Effector memory CD4-positive, alpha-beta T cell (primary cell): ENCODE measurements at places on chromosomes 1 and 21.

DNA sequence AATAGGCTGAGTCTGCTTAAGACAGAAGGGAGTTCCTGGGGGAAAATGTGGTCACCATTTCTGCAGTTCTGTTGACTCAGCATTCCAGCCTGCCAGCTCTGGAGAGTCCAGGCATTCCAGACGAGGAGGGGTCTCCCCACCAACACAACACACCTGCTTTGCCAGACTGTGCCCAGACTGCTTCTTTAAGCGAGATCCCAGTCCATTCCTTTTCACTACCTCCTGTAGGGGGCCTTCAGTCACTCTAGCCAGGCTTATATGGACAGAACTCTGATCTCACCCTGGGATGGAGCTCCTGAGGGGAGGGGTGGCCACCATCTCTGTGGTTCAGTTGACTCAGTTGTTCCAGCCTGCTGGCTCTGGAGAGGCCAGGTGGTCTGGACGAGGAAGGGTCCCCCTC lies 48.5 kb downstream of the UBE2U start:
- no peak for DNase-seq

- no peak for DNase-seq
These were observed 15.5 kb downstream of the PAXBP1 start for GRCh38 chr21:32756096-32756495.

GRCh38 chr1:30798389-30799232 lies 41.0 kb upstream of the LAPTM5 start:
- DNase-seq: no peak

DNA sequence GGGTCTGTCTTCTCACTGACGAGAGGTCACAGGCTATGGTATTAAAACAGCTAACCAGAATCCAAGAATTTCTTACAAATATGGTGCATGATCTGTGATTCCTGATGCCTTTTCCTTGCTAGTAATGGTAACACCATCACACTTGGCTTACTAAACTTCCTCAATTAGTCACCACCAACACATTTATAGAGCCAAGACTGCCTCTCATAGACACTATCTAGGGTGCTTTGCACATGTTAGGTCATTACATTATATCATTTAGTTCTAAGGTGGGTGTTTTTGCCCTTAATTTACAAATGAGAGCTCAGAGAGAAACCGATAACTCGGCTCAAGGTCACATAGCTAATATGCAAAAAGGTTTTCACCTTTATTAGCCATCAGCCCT lies 8.7 kb downstream of the KIF21B start:
- DNase-seq: no peak

DNA sequence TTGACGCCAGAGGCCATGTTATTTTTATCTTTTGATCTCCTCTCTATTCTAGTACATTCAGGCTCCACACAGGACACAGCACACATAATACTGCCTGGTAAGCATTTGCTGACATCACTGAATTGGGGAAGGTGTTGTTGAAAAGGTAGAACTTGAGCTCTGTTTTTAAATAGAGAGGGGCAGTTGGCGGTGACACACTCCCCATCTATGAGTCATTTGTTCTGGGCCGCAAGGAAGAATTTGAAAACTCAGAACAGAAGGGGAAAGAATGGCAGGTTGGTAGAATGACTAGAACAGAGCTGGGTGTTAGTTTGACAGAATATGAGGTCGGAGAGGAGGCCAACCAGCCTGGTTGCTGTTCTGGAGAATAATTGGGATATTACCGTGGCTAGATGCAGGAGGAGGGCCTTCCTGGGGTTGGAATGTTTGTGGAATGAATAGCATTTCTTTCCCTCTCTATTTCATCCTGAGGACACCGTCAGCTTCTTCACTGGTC lies 52.1 kb upstream of the ERRFI1 start:
- DNase-seq: no peak

DNA sequence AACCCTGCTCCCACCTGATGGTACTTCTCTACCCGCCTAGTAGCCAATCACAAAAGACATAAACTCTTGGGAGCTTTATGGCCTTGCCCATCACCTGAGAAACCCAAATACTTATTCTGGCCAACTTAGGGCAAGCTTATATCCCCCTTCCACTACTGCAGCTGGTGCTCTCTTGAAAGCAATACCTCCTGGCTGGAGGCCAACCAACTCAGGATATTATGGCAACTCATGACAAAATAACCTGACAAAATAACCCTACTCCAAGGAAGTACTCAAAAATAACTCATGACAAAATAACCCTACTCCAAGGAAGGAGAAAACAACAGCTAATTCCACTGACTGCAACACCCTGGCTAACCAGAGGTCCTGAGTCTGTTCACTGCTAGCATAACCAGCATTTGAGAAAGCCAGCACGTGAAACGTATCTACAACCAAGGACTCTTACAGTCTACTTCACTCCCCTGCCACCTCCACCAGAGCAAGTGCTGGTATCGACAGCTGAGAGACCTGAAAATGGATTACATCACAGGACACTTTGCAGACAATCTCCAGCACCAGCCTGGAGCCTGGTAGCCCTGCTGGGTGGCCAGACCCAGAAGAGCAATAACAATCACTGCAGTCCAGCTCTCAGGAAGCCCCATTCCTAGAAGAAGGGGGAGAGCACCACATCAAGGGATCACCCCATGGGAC lies 179.9 kb downstream of the COL24A1 start:
- DNase-seq: no peak
